ENCODE measurements at places on chromosomes 2 and 18.

GRCh38 chr2:217520356-217521010 lies 482.3 kb downstream of the TNS1 start:
- DNase-seq, result no peak

DNA sequence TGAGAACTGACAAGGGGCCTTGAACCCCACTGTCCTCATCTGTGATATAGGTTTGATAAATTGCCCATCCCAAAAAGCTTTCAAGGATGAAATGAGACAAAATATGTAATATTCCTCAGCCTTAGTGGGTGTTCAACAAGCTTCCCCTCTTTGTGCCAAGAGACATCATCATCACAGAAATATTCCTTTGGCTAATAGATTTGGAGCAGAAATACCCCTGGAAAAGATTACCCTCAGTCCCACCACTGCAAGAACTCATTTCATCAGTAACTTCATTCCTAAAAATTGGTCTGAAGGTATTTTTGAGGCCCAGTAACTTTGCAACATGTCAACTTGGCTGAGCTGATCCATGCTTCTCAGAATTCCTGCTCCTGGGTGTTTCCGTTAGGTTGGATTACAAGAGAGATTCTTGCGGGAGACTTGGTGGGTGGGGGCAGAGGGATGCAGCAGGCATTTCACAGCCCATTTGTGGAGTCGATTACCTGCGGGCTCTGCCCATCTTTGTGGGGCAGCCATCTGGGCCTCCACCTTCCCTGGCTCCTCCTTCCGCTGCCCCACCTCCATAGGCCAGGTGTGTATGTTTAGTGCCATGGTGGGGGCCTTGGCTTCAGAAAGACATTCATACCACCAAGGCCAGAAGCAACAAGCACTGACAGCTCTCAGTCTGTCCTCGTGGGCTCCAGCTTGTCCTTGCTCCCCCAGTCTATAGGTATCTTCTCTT lies 263.9 kb downstream of the GLI2 start:
- no peak for DNase-seq

DNA sequence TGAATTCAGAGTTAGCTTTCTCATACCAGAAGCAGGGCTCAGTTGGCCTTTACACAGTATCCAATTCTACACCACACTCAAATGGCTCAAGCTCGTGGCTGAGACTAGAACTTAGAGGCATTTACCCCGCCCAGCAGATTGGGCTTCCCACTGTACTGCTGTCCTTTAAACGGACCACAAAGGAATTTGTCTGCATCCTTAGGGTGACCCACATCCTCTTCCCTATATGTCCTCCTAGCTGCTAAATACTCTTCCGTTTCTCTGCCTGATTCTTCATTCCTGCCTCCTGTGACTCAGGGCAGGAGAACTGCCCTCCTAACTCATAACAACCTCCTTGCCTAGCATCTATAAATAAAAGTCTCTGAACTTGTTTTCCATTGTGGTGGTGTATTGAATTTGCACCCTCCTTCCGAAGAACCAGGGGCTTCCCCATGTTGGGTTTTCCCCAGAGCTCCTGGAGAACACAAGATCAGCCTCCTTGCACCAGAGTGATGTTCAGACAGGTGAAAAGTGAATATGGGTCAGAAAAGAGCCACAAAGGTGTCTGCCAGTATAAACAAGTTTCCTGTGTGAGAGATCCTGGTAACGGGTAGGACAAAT lies 32.0 kb upstream of the MC4R start:
- no peak for DNase-seq

GRCh38 chr2:149070681-149071320 lies 32.3 kb downstream of the LYPD6B start:
- DNase-seq, result no peak

DNA sequence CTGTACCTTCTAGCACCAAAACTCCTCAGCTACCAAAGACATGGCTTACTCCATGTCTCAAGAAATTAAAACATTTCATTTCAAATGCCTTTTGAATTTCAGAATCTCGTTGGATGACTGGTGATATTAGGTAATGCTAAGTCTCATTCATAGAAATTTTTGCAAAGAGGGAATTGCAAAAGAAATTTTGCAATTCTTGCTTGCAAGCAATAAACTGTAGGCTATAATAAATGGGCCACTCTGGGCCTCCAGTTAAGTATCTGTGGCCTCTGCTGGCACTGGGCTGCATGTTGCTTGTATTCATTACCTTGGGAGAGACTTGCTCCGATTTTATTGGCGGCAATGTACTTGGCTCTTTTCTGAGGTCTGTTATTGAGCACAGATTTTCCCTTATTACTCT lies 2.8 kb upstream of the LCLAT1 start:
- DNase-seq, result no peak

GRCh38 chr2:217950401-217950871 lies 52.4 kb downstream of the TNS1 start:
- DNase-seq, result no peak

GRCh38 chr2:64128943-64129391 lies 15.3 kb downstream of the PELI1 start:
- DNase-seq, result no peak

DNA sequence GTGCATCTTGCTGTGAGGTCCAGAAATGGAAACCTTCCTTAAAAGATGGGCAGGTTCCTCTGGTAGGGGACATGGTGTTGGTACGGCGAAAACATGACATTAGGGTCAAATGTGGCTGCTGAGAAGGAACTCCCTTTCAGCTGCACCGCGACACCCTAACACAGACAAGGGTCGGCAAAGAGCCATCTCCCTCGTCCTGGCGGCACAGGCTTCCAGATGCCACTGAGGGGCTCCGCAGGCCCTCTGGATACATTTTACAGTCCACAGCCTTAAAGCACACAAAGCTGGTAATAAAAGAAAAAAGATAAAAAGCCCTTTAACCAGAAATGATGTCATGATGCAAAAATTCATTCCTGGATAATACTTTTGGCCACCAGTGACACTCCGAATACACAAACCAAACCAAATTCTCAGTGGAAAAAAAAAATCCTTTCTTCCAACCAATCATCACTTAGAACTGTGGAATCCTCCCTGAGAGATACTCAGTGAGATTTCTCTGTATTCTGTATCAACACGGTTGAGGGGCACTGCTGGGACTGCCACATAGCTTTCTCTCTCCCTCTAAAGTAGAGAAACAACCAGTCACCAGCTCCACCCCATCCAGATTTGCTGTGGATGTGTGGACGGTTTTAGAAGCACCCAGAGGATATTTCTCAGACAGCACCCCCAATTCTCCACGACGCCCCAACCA lies 174.8 kb downstream of the HDAC4 start:
- DNase-seq, result no peak

DNA sequence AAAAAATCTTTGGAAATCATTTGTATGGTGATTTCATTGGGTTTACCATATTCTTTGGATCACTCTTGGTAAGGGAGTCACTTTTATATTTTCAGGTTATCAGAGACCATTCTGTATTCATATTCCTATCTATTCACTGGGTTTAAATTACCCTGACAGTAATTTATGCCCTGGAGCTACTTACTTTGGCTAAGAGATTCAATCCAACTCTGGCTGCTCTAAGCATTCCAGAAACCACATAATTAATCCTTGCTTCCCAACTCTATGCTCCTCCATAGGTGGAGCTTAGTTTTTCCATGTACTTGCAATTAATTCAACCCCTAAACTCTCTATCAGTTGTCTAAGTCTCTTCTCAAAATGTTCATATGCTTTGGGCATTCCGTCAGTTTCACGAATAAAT lies 336.3 kb downstream of the AGPS start:
- no peak for DNase-seq

DNA sequence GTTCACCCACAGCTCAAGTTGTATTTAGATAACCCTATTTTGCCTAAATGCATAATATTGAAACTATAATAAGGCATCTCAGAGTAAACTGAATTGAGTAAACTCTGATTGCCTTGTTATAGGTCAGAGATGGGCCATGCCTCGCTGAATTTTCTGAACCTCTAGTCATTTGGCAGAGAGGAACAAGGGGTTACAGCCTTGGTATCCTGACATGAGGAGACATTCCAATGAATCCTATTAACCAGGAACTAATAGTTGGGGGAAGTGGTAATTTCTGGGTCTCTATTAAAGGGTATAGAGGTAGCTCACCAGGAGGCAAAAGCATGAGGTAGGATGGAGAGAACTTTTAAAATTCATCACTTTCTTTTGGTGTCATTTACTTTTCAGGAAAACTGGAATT lies 227.4 kb upstream of the CHST9 start:
- no peak for DNase-seq

DNA sequence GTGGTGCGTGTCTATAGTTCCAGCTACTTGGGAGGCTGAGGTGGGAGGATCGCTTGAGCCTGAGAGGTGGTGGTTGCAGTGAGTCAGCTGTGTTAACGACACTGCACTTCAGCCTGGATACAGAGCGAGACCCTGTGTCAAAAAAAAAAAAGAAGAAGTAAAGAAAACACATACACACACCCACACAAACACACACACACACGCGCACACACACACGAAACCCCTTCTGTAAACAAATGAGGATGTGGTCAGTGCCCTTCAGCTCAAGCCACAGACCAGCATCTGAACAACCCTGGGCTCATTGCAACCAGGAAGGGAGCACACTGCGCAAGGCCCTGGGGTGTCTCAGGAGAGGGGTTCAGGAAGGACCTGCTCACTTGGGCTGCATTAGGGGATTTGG lies 47.9 kb upstream of the KCNF1 start:
- no peak for DNase-seq

- DNase-seq, result no peak
These were observed 54.3 kb downstream of the ITGA6 start for GRCh38 chr2:172481507-172482262.

- DNase-seq, result no peak
These were observed 8.9 kb downstream of the EPC2 start for GRCh38 chr2:148653437-148653836.

GRCh38 chr2:9346885-9347284 lies 76.4 kb downstream of the ITGB1BP1 start:
- DNase-seq, result no peak

Measured in CD4-positive, alpha-beta T cell treated with Interleukin-15 for 4 hours (primary cell).